ENCODE measurements at places on chromosomes 12 and 14.

DNA sequence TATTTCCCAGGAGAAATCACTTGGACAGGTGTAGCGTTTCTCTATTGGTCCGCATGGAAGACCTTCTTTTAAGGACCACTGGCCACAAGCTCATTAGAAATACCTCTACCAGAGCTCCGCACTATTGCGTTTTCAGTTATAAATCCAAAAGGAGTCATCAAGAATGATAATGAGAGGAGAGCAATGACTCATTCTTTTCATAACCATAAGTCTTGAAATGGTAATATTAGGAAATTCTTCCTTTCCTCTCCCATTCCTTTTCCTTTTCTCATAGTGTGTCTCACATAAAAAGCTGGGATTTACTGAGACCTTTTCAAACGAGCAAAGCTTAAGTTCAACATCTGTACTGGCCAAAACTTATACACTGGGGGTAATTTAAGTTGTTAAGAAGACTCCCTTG is 215.7 kb downstream of the CPNE8 start:
- no peak for DNase-seq

DNA sequence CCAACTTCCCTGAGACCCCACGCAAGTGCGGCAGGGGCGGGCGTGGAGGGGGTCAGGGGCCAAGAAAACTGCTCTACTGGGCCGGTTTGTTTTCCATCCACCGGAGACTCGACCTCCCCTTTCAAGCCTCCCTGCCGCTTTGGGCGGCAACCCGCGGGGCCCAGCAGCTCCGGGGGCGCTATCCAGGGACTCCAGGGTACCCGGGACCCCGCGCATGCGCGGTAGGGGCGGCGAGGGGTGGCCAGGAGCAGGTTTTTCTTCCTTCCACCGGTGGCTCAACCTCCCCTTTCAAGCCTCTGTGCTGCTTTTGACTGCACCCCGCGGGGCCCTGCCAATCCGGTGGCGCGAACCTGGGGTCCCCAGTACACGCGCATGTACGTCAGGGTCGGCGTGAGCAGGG is 323.5 kb downstream of the ALG10 start:
- no peak for DNase-seq

DNA sequence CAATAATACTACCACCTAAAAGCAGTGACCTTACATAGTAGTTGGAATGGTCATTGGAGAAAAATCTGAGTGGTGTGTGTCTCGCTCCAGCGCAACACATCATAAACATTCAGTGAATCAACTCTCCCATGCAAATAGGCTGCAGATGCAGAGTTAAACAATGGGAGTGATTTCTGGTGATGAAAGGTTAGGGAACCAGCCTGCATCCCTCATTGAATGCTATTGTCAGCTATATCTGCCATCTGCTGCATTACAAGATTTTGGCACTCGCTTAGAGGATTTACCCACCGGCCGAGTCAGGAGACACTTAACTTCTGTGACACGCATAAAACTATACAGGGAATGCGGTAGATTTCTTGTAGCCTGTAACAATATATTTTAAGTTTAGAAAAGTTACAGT is 900.9 kb downstream of the FLRT2 start:
- DNase-seq: no peak

GRCh38 chr12:67925077-67925476 is 64.2 kb upstream of the IFNG-AS1 start:
- DNase-seq: no peak

DNA sequence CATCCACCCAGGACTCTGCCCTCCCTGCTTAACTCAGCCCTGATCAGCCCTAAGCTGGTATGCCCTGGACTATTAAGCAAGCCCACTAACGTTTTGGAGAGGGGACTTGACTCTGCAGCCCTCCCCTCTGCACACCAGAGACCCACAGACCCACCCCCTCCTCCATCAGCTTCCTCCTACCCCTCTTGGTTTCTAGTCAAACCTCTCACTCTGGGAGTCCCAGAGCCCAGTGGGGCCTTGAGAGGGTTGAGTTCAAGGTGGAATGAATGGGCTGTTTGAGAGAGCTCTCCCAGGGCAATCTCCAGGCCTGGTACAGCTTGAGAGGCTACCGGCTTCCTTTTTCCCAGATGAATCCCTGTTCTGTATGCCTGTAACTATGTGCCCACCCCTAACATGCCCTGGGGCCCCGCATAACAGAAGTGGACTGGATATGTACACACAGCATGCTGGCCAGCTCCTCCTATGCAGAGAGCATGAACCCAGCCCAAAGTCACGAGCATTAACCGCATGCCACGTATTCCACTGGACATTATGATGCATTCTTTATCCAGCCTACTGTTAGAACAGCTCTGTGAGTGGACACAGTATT is 43.6 kb downstream of the IRF2BPL start:
- no peak for DNase-seq

DNA sequence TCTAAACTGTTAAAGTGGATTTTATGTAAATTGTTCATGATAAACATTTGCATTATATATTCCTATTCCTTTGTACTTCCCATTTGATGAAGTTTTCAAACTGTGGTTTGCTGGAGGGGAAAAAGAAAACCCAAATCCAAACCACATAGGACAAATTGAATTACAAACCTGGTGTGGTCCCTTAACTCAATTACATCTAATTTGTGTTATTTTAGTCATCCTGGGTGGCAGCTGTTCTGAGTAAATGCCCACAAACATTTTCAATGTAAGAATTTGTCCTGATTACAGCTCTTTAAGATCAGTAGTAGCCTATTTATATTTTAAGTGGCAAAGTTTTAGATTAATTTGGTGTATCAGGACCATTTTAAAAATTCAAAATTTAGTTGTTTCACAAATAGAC is 153.9 kb downstream of the RAD51B start:
- DNase-seq: no peak

- DNase-seq: no peak
Observed at GRCh38 chr12:130831876-130832405, 7.1 kb downstream of the STX2 start.
